ENCODE measurements at places on chromosomes 3 and 15.

- DNase-seq = no peak
These were observed 120.2 kb upstream of the PFN2 start for GRCh38 chr3:150090877-150091276.

DNA sequence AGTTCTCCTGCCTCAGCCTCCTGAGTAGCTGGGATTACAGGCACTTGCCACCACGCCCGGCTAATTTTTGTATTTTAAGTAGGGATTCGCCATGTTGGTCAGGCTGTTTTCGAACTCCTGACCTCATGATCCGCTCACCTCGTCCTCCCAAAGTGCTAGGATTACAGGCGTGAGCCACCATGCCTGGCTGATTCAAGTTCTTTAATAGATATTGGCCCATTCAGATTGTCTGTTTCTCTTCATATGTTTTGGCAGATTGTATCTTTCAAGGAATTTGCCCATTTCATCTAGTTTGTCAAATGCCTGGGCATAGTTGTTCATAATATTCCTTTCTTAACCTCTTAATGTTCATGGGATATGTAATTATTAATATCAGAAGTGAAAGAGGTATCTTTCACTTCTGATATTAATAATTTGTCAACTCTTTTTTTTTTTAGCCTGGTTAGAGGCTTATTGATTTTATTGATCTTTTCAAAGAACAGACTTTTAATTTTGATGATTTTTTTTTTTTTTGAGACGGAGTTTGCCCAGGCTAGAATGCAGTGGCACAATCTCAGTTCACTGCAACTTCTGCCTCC is 40.2 kb upstream of the ZFAND6 start:
- DNase-seq = no peak

DNA sequence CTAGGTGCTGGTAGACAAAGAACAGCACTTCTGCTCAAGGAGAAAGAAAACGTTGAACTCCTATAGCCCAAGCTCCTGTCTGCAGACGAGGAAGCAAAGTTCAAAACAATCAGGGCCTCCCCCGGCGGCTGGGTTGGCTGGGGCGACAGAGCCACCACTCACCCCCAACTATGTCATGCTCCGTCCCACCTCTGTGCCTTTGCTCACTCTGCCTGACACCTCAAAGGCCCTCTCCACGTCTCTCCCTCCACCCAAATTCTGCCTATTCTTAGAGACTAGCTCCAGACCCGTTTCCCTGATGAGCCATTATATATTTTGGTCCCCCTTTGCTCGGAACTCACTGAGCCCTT is 304.3 kb downstream of the TLE3 start:
- DNase-seq = no peak

DNA sequence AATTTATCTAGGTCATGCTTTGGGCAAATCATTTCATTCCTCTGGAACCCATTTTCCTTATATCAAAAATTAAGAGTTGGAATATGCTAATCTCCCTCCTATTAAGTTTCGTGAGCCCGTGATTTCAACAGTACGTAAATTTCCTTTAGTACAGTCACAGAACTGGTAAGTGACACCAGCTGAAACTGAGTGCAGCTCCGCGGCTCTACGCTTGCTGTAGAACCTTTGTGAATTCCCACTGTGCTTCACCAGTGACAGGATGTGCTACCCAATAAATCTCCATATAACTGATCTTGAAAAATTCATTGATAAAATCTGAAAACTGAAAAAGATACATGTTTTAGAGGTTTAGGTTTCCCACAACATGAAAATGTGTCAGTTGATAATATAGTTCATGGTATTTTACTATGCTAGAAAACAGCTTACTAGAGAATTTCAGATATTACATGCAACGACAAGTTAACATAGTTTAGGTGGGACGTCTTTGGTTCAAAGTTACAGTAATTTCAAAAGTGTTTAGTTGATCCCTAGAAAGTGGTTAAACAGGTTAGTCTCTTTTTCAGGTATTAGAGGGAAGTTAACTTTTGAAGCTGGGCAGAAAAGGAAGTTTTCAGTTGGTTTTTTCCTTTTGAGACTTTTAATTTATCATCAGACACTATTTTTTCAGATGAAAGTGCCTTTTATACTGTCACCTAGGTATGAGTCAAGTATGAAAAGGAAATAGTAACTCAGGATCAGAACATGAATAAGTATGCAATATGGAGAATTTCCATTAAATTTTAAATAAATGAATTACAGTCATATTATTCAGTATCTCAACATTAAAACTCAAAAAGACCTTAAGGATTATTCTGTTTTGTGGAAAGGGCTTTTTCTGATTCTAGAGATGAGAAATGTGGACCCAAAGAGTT is 57.0 kb downstream of the PPARG start:
- no peak for DNase-seq

DNA sequence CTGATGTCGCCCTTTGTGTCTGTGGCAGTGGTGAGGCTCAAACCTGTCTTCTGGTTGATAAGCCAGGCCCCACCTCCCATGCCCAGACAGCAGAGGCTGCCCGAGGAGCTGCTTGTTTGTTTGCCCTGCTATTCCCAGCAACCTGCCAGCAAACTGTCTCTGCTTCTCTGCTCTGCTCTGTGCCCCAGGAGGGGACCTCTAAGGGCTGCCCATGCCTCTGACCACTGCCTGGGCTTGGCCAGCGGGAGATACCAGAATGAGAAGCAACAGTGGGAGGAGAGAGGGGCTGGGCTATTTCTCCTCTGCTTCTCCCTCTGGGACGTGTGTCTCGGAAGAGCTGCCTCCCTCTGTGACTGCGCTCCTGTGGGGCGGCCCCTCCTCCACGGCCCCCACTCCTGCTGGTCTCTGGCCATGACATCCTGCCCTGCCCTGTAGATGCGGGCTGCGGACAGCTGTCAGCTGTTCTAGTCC is 213.1 kb downstream of the RPLP1 start:
- DNase-seq = no peak

GRCh38 chr3:43418601-43419272 is 132.4 kb downstream of the SNRK start:
- no peak for DNase-seq

- DNase-seq = peak; percentile 31
These were observed 32.6 kb downstream of the SEMA7A start for GRCh38 chr15:74400915-74401757.

DNA sequence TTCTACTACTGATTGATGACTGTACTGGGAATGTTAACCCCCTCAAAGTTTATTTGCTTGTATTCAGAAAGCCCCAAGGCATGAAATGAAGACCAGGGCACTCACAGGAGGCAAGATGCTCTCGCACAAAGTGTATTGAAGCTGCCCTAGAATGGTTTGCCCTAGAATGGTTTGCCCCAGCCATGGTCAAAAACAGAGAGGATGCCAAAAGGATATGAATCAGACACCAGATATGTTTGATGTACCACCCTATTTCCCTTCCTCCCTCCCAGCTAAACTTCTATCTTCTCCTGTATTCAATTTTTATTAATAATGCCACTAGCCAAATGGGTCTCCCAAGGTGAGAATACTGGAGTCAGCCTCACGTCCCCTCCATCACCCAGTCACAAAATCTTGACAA is 101.3 kb downstream of the TMCO5A start:
- no peak for DNase-seq

DNA sequence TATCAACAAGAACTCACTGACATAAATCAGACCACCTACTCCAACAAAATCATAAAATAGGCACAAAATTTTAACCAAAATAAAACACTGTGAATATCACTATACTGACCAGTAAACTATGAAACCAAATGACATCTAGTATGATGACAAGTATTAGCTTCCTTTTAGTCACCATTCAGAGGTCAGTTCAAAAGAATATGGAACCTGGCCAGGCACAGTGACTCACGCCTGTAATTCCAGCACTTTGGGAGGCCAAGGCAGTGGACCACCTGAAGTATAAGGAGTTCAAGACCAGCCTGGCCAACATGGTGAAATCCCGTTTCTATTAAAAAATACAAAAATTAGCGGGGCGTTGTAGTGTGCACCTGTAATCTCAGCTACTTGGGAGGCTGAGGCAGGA is 65.8 kb downstream of the SMARCC1 start:
- DNase-seq = no peak

- no peak for DNase-seq
These were observed 89.2 kb downstream of the FBN1 start for GRCh38 chr15:48556159-48556897.

GRCh38 chr3:126781889-126782491 is 78.0 kb downstream of the CHCHD6 start:
- DNase-seq = no peak
